Kidney (tissue), 22 donors: ENCODE measurements at places on chromosomes 4 and X. TPM values are rescaled to one million over a fixed set of nuclear protein-coding genes. Genes with fewer than 3 reads are reported as not detected.

TRPC3 gene
- 0.44 TPM for total RNA-seq

POU3F4 gene
- total RNA-seq = 1.1 TPM

FAM149A gene
- total RNA-seq = 37.8 TPM

ADGRL3 gene
- 8.9 TPM for total RNA-seq

SYN1 gene
- 0.85 TPM for total RNA-seq

GATA1 gene
- total RNA-seq = 0.60 TPM

DNA sequence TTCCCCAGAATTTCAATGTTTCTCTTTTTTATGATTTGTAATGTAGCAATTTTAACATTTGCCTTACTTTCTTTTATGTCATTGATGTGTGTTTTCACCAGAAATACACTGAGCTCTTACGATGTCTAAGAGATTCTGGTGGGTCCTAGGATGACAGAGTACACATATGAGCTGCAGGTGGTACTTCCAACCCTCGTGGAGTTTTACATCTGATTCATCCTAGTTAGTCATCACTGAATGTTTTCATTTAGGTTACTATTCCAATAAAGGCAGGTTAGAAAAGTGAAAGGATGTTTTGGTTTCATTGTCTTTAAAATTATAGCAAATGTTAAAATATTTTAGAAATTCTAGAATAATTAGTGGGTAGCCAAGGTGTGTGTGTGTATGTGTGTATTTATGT is 605.9 kb downstream of the ADGRL3 start:
- H3K27ac ChIP-seq = no peak overlapping the region
- no peaks in the 10 kb centered on the region for H3K4me1 ChIP-seq
- no peak overlapping the region for H3K4me3 ChIP-seq
- no peaks in the 10 kb centered on the region for H3K27me3 ChIP-seq
- H3K36me3 ChIP-seq = no peaks in the 10 kb centered on the region

- no peak within 1 kb of the TSS for H3K27ac ChIP-seq
- H3K4me3 ChIP-seq = no peak within 1 kb of the TSS
- no peaks in the 10 kb centered on the region for H3K36me3 ChIP-seq
- peak; percentile 67 for DNase-seq
- H3K27me3 ChIP-seq = no peaks in the 10 kb centered on the region
- H3K4me1 ChIP-seq = peaks cover 2% of the 10 kb centered on the region
These were observed at the start of gene SPINK2 for GRCh38 chr4:56821381-56822243. SPINK2 (minus strand) TSS chr4:56821701; CDS start chr4:56821662, 39 bp downstream.

DNA sequence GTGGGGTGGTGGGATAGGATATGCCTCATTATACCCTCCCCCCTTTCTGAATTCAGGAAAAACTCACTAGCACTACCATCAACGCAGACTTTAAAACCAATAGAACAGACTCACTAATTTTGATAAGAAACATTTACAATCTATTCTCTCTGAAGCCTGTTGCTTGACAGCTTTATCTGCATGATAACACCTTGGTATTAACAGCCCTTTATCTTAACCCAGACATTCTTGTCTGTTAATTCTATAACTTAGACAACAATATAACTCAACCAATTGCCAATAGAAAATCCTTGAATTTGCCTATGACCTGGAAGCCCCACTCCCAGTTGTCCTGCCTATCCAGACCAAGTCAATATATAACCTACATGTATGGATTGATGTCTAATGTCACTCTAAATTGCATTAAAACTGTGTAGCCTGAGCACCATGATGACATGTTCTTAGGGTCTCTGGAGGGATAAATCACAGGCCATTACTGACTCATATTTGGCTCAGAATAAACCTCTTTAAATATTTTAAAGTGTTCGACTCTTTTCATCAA is 1.5 kb upstream of the UGT2A3 start:
- H3K4me3 ChIP-seq = no peak overlapping the region
- H3K27me3 ChIP-seq = no peaks in the 10 kb centered on the region
- no peaks in the 10 kb centered on the region for H3K36me3 ChIP-seq
- H3K27ac ChIP-seq = no peak overlapping the region

DNA sequence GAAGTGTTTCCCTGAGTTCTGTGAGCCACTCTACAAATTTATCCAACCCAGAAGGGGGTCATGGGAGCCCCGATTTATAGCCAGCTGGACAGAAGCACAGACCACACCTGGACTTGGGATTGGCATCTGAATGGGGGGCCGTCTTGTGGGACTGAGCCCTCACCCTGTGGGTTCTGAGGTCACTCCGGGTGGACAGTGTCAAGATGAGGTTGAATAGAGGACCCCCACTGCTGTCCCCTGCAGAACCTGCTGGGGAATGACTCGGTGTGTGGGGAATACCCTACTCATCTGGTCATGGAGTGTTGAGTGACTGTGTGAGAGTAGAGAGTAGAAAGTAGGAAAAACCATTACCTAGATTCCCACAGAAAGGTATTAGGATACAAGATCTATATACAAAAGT is 67.5 kb downstream of the ZFYVE28 start:
- H3K36me3 ChIP-seq = no peaks in the 10 kb centered on the region
- H3K4me3 ChIP-seq = no peak overlapping the region
- H3K27me3 ChIP-seq = no peaks in the 10 kb centered on the region
- H3K27ac ChIP-seq = no peak overlapping the region
- no peaks in the 10 kb centered on the region for H3K4me1 ChIP-seq
- DNase-seq = no peak

GRCh38 chrX:42546800-42547199 is 231.2 kb downstream of the PPP1R2C start:
- no peaks in the 10 kb centered on the region for H3K27me3 ChIP-seq
- no peak overlapping the region for H3K4me3 ChIP-seq
- H3K27ac ChIP-seq = no peak overlapping the region
- no peaks in the 10 kb centered on the region for H3K4me1 ChIP-seq
- DNase-seq = no peak
- no peaks in the 10 kb centered on the region for H3K36me3 ChIP-seq

GRCh38 chr4:80811406-80811805 is 219.1 kb upstream of the BMP3 start:
- H3K27me3 ChIP-seq = no peaks in the 10 kb centered on the region
- no peaks in the 10 kb centered on the region for H3K4me1 ChIP-seq
- H3K27ac ChIP-seq = no peak overlapping the region

DNA sequence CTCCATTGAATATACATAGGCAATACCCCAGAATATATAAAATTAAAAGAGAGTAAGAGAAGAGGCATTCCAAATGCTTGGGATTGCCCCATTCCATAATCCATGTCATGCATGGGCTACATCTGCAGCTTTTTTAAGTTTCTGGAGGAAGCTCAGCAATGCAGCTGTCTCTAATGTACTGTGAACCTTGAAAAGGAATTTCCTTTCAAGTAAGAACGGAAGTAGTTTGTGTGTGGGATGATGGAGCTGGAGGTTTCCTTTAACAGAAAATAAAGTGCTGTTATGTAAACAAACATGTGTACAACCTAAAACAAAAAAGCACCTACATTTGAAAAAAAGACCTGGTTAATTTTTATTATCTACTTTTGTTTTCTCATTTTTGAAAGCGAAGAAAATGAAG is 303.5 kb downstream of the BMPR1B start:
- H3K4me3 ChIP-seq = no peak overlapping the region
- DNase-seq = peak; percentile 79
- H3K27ac ChIP-seq = no peak overlapping the region
- H3K36me3 ChIP-seq = no peaks in the 10 kb centered on the region

DNA sequence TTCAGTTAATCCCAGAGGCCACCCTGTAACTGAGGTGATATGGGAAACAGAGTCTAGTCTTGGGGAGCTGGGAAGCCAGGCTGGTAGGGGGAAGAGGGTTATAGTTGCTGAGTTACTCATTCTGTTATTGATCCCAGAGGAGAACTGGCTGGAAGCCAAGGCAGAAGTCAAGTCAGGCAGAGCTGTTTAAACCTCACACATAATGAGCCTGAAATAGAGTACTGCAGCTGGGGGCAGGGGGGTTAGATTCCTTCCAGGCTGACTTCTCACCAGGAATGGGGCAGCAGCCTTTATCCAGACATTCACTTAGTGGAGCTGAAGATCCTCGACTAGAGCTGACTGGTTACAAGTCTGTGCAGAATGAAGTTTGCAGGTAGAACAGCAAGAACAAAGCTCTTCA is 144.9 kb downstream of the C4orf33 start:
- H3K4me1 ChIP-seq = peaks cover 2% of the 10 kb centered on the region
- H3K4me3 ChIP-seq = no peak overlapping the region
- DNase-seq = no peak
- no peaks in the 10 kb centered on the region for H3K27me3 ChIP-seq
- no peak overlapping the region for H3K27ac ChIP-seq

- no peak overlapping the region for H3K4me3 ChIP-seq
- no peaks in the 10 kb centered on the region for H3K4me1 ChIP-seq
- no peak for DNase-seq
These were observed 98.1 kb downstream of the HNRNPD start for GRCh38 chr4:82275431-82276331.

DNA sequence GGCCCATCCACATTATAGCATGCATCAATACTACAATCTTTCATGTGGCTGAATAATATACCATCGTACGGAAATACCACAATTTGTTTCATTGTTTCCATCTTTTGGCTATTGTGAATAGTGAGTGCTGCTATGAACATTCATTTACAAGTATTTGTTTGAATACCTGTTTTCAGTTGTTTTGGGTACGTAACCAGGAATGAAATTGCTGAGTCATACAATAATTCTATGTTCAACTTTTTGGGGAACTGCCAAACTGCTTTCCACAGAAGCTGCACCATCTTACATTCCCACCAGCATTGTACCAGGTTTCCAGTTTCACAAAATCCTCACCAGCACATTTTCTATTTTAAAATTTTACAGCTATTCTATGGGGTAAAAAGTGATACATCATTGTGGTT is 28.5 kb upstream of the MANBA start:
- peaks cover 2% of the 10 kb centered on the region for H3K36me3 ChIP-seq
- H3K4me1 ChIP-seq = no peaks in the 10 kb centered on the region
- H3K27ac ChIP-seq = no peak overlapping the region

DNA sequence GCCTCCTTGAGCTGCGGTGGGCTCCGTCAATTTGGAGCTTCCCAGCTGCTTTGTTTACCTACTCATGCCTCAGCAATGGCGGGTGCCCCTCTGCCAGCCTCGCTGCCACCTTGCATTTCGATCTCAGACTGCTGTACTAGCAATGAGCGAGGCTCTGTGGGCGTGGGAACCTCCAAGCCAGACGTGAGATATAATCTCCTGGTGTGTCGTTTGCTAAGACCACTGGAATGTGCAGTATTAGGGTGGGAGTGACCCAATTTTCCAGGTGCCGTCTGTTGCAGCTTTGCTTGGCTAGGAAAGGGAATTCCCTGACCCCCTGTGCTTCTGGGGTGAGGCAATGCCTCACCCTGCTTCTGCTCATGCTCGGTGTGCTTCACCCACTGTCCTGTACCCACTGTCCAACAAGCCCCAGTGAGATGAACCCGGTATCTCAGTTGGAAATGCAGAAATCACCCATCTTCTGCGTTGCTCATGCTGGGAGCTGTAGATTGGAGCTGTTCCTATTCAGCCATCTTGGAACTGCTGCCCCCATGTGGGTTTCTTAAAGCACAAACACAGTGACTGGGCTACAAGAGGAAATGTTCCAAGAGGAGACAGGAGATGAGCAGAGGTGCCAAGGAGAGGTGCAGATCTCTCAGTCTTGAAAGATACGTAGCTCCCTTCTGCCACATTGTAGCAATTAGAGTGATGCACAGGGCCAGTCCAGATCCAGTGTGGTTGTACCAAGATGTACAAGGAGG is 193.0 kb upstream of the IGFBP7 start:
- H3K4me1 ChIP-seq = no peaks in the 10 kb centered on the region
- no peak overlapping the region for H3K27ac ChIP-seq
- DNase-seq = no peak
- no peaks in the 10 kb centered on the region for H3K27me3 ChIP-seq
- no peaks in the 10 kb centered on the region for H3K36me3 ChIP-seq
- H3K4me3 ChIP-seq = no peak overlapping the region

GRCh38 chrX:115560211-115560977 is 580 bp upstream of the PLS3 start:
- peak overlapping the region; percentile 83 for H3K4me3 ChIP-seq
- H3K4me1 ChIP-seq = no peaks in the 10 kb centered on the region
- peaks cover 11% of the 10 kb centered on the region for H3K27me3 ChIP-seq

DNA sequence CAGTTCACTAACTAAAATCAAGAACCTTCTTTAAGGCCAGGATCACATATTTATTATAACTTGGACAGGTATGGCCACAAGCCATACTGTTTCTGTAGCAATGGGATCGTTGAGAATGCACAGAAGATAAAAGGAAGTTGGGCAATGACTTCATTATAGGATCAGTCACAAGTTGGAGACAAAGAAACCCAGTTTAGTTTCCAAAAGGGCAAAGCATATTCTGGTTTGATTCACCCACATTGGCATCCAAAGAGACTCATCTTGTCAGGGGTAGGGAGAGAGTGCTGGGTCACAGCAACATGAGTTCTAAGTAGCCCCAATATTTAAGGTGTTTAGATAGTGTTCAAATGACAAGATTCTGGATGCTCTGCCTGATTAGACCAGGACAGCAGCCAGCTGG is 317.1 kb upstream of the GALNT7 start:
- no peaks in the 10 kb centered on the region for H3K4me1 ChIP-seq
- no peaks in the 10 kb centered on the region for H3K36me3 ChIP-seq
- H3K27ac ChIP-seq = no peak overlapping the region
- no peak overlapping the region for H3K4me3 ChIP-seq
- DNase-seq = no peak
